ENCODE measurements at places on chromosomes 11 and 22.
A peak's percentile ranks its signal among the peaks of the same experiment; 100 is the strongest.

- no peak for DNase-seq
These were observed 82.0 kb downstream of the SLC1A2 start for GRCh38 chr11:35337136-35337913.

DNA sequence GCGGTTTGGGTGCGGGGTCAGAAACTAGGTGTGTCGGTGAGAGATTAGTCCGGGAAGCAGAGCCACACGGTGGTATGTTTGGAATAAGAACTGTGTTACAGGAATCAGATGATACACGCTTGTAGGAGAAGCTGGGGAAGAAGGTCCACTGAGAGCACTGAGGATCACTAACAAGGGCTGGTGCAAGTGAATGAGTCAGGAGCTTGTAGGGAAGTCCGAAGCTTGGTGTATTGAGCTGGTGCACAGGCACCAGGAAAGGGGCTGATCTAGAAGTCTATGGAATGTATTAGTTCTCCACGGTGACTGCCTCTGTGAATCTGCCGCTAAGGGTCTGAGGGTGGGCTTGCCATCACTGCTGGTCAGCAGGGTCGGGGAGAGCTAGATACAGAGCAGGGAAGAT lies 18.8 kb upstream of the GRK3 start:
- no peak for DNase-seq

GRCh38 chr11:109864151-109864661 lies 229.0 kb upstream of the ZC3H12C start:
- DNase-seq: no peak

DNA sequence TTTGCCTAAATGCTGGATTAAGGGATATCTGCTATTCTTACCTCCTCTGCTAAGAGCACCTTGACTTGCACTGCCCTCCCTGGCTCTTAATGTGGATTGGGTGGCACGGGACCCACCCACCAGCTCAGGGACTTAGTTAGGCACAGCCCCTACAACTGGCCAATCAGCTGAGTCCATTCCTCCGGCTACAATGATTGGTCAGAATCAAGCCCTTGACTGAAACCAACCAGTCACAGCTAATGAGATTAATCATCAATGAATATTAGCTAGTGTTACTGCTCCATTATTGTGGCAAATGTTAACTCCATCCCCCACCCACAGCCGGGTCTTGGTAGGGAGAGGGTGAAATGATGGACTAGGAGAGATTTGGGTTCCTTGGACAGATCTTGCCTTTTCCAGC lies 328.0 kb downstream of the MN1 start:
- DNase-seq: no peak

DNA sequence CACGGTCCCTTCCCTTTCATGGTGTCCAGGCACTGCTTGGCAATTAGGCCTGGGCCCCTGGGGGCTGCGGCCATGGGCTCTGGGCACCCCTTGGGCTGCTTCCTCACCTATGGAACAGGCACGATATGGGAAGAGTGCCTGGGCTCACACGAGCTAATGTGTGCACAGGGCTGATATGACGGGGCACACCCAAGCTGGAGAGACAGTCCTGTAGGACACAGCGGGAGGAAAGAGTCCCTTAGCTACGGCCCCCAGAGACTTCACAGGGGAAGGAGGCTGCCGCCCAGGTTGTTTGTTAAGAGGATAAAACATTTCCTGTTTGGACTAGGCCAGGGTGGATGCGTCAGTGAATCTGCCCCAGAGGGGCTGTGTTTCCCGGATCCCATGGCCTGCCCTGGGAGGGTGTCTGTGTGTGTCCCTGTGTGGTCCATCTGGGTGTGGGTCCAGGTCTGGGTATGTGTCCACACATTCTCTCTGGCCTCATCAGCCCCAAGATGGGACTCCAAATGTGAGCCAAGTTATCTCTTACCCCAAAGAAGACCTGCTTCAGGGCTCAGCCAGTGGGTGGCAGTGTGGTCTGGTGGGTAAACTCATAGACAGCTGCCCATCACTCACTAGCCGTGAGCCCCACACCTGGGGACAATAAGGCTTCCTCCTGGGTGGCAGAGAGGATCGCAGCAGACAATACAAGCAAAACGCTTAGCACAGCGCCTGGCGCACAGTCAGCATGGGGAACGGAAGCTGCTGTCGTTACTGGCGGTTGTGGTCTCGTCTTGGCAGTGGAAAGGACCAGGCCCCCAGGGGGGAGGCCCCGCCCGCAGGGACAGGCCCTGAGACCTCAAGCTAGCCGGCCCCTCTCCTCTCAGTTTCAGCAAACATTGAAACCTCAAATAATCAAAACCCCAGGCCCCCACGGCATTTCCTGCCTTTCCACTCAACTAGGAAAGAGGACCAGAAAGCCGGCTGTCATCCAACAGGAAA lies 3.2 kb upstream of the EMID1 start:
- DNase-seq: peak; percentile 85

DNA sequence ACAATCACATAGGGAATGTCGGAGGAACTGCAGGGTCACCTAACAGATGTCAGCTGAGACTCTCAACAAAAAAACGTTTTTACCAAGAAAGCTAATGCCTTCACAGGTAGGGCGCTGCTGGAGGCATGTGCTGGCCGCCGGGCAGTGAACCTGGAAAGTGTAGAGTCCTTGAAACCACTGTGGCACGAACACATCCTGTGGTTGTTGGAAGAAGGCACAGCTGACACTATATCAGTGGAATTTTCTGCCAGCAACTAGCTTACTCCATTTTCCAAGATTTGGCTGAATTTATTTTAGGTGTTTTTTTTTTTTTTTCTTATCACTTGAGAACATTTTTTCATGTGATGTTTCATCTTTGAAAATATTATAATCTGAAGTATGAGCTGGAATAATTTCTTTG lies 14.2 kb downstream of the TRMU start:
- no peak for DNase-seq

DNA sequence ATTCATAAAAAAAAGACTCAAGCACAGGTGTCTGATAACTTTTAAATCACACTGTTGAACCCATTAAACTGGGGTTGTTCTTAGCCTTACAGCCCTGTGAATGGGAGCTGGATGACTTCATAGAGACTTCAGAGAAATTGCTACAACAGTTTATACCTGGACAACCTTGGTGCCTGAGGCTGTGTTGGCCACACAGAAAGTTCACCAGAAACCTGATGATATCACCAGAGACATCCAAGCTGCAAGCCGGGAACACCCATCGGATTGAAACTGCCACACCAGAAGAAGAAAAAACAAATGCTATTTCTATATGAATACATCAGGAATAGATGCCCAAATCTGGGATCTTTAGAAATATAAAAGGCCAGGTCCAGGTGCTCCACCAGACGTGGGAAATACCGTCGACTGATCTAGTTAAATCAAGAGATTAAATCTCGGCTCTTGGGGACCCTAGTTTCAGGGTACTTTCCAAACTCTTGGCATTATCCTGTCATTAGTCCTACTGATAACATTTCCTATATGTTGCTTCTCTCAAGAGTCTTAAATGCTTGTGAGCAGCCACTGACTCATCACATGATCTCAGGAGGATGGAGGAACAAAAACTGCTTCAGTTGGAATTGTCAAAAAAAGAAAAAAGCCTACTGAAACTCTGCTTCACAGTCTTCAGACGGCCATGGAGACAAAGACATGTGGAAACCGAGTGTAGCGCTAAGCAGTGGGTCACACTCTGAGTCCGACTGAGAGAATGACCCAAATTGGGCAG lies 28.6 kb upstream of the APOL5 start:
- no peak for DNase-seq

- no peak for DNase-seq
These were observed 71.1 kb upstream of the SLC5A12 start for GRCh38 chr11:26792941-26793340.

- no peak for DNase-seq
These were observed 448.0 kb upstream of the CCDC90B start for GRCh38 chr11:83734120-83734519.

GRCh38 chr11:124535552-124536232 lies 7.8 kb downstream of the OR8B12 start:
- DNase-seq: no peak

DNA sequence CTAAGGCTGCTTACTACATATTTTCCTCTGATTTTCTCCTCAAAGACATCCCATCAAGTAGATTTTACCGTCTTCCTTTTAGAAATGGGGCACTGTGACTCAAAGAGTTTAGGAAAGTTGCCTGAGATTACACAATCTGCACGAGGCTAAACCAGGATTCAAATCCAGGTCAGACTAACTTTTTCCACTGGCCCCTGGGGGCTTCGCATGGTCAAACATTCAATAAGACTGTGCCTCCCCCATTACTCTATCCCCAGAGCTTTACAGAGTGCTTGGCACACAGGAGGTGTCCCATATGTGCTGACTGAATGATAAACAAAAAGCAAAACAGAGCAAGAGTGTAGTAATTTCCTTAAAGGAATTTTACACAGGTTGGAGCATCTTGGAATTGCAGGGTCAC lies 118.1 kb upstream of the TEAD1 start:
- DNase-seq: no peak

DNA sequence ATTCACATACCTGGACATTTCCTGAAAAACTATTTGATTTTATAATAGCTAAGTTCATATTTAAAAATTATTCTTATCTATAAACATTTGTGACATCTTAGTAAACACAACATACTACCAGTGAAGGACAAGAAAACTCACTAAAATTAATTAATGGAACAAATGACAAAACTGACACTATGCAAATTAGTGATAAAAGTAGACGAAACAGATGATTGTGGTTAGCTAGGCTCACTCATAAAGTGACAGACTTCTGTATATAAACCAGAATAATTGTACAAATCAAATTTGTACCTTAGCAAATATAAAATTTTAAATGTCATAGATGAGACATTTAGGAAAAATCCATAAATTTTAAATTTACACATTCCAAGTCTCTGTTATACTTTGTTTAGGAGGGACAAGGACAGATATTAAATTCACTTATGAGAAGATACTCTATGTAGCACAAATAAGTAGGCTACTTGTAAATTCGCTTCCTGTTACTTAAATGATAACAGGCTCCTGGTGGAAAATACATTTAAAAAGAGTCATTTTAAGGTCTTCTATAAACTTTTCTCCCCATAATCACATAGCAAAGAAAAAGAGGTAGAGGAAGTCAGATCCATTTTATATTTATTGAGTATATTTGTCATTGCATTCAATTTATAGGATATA lies 81.2 kb downstream of the KIF18A start:
- no peak for DNase-seq

DNA sequence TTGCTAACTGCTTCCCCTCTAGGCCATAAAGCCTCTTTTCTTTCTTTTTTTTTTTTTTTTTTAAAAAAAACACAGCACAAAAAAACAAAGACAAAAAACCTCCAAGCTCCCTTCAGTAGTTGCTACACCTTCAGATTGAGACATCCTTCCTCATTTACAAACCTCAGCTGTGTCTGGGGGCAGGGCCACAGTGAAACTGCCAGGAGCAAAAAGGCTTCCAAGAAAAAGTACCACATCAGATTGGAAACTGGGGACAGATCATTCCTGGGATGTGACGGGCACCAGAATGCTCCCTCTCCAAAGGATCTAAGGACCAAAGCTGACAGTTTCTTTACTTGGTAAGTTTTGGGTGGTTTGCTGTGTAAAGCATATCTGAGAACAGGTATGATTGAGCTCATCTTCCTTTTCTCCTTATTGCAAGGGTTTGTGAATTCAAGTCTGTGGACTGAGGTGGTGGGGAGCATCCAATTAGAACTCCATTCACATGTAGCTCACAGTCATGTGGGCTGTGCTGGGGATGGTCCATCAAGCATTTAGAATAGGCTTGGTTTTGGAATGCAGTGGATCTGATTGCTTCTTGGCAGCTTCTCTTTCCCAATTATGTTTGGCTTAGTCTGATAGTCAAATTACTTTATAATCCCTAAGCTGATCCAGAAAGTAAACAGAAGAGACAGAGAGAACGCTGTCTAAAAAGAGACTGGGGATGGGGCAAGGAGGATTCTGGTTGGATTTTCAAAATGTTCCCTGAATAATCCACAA lies 705 bp downstream of the BBOX1 start:
- DNase-seq: no peak

- DNase-seq: no peak
These were observed 63.9 kb upstream of the CSNK2A3 start for GRCh38 chr11:11416917-11417316.

- no peak for DNase-seq
These were observed 73.6 kb upstream of the MYO18B start for GRCh38 chr22:25668437-25668836.

DNA sequence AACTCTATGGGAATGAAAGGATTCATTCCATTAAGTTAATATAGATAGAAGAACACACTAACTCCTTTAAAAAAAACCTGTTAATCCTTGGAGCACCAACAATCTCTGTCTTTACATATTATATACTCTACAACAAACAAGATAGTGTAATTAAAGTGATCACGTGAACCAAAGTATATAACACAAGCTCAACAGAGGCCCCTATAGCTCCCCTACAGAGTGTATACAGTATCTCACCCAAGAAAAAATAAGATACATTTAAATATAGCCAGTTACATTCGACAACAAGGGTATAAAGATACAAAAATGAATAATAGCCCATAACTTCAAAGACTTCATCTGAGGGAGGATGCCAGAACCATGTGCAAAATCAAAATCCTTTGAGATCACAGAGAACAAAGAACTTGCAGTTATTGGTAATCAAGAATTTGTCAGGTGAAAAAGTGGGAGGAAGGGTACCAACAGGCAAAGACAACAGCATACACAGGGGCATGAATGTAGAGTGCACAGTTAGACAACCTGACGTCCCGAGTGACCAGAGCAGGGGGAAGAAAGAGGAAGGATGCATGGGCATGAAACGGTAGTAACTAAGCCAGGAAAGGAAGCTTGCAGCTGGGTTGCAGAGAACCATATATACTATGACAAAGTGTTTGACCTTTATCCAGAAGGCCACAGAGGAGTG lies 4.7 kb downstream of the FCHSD2 start:
- no peak for DNase-seq

DNA sequence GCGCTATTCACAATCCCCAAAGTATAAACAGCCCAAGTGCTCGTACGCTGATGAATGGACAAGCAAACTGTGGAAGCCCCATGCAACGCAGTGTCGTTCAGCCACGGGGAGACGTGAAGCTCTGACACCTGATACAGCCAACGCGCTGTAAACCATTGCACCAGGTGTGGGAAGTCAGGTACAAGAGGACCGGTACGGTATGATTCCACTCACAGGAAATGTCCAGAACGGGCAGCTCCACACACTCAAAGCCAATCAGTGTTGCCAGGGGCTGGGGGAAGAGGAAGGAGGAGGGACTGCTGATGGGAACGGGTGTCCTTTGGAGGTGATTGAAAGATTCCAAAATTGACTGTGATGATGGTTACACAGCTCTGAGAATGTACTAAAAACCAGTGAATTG lies 64.5 kb downstream of the BRD1 start:
- no peak for DNase-seq

DNA sequence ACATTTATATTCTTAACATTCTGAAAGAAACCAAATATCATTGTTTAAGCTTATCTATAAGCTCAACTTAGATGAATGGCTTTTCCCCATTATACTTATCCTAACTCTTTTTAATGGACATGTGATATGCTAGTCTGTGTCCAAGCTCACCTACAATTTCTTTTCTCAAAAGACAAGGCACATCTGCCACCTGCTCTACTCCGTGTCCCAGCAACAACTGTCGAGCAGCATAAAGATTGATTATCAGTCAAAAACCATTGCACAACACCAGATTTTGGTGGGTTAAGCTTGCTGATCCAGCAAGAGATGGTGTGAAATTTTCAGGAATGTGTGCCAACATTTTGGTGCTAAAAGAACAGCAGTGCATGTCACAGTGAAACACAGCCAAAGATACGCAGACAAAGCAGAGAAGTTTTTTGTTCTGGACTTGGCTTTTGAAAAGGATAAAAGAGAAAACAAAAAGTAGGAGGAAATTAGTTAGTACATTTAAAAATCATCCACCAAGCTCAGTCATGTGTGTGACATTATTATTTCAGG lies 65.8 kb downstream of the DCDC1 start:
- no peak for DNase-seq
